ENCODE measurements at places on chromosomes 1 and 21. TPM values are rescaled to one million over a fixed set of nuclear protein-coding genes. Genes with fewer than 3 reads are reported as not detected.

CDC42 gene
- total RNA-seq: 347 TPM

UBXN10 gene
- 0.50 TPM for total RNA-seq

ZNF697 gene
- total RNA-seq: 0.78 TPM

DNA sequence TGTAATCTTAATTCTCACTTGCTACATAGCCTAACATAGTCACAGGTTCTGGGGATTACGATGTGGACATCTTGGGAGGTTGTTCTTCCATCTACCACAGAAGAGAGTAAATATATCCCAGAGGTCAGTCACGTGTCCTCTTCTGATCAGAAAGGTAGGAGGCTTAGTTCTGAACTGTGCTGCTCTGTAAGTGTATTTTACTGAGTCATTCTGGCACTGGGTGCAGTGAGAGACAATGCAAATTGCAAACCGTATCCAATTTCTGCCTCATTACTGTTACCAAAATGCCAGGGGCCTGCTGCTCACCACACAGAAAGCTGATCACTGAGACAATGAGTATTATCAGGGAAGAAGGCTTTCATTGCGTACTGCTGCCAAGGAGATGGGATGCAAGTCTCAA lies 104.0 kb downstream of the GABPA start:
- H3K36me3 ChIP-seq: no peaks in the 10 kb centered on the region
- no peak overlapping the region for H3K4me3 ChIP-seq
- no peak for DNase-seq
- H3K4me1 ChIP-seq: no peaks in the 10 kb centered on the region

DNA sequence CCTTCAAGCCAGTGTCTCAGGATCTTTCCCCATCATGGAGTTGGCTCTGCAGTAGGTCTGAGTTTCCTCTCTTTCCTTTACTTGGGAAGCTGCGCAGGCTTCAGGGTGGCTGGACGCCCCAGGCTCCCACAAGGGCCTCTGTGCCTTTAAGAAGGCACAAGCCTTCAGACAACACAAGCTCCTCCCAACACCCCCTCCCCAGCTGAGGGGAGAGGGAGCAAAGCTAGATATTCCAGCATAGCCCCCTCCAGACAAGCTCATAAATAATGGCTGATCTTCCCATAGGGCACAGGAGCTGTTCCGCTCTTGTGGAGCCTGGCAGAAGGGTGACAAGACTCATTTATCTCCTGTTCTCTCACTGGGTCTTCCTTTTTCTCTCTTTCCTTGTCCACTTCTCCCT lies 27.9 kb upstream of the ATP2B4 start:
- H3K36me3 ChIP-seq: no peaks in the 10 kb centered on the region
- H3K27ac ChIP-seq: no peak overlapping the region
- H3K27me3 ChIP-seq: no peaks in the 10 kb centered on the region
- no peak for DNase-seq

GRCh38 chr1:182823220-182823619 lies 15.9 kb upstream of the DHX9 start:
- H3K27ac ChIP-seq: no peak overlapping the region
- H3K4me1 ChIP-seq: no peaks in the 10 kb centered on the region
- no peak for DNase-seq
- H3K4me3 ChIP-seq: no peak overlapping the region
- no peaks in the 10 kb centered on the region for H3K27me3 ChIP-seq

DNA sequence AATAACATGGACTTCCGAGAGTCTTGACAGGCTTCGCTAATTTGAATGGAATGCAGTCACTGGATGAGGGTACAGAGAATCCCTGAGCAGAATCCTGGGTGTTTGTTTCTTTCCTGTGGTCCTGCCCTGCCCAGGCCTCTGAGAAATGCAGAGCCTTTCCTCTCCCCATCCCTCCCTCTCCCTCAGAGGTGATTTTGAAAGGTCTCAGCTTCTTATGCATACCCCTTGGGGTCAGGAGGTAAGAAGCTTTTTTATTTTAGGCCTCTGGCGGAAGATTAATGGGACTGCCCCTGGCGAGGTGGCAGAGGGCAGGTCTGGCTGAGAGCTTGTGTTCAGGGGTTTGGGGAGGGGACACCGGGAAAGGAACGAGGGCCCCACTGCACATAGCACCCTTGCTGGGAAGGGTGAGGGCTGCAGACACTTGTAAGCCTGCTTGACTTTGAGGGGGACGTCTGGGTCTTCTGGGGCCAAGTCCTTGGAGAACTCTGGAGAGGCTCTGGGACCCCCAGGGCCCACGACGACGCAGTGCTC lies 116.5 kb upstream of the SLC45A1 start:
- no peak for DNase-seq
- H3K27ac ChIP-seq: no peak overlapping the region
- H3K36me3 ChIP-seq: no peaks in the 10 kb centered on the region
- no peaks in the 10 kb centered on the region for H3K27me3 ChIP-seq
- H3K4me3 ChIP-seq: no peak overlapping the region

- H3K36me3 ChIP-seq: no peaks in the 10 kb centered on the region
- H3K27me3 ChIP-seq: no peaks in the 10 kb centered on the region
- H3K4me1 ChIP-seq: no peaks in the 10 kb centered on the region
- no peak overlapping the region for H3K4me3 ChIP-seq
- no peak overlapping the region for H3K27ac ChIP-seq
- no peak for DNase-seq
Measured at GRCh38 chr21:39025198-39025597, 158.1 kb downstream of the PSMG1 start.

DNA sequence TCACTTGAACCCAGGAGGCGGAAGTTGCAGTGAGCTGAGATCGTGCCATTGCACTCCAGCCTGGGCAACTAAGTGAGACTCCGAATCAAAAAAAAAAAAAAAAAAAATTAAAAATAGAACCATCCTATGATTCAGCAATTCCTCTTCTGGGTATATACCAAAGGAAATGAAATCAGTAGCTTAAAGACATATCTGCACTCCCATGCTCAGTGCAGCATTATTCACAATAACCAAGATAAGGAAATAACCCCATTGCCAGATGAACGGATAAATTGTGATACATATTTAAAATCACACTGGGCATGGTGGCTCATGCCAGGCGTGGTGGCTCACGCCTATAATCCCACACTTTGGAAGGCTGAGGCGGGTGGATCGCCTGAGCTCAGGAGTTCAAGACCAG lies 23.8 kb downstream of the ALDH9A1 start:
- H3K4me1 ChIP-seq: peaks cover 4% of the 10 kb centered on the region
- no peak overlapping the region for H3K27ac ChIP-seq
- no peaks in the 10 kb centered on the region for H3K27me3 ChIP-seq
- H3K36me3 ChIP-seq: peaks cover 22% of the 10 kb centered on the region

F3 gene
- total RNA-seq: 0.11 TPM

DNA sequence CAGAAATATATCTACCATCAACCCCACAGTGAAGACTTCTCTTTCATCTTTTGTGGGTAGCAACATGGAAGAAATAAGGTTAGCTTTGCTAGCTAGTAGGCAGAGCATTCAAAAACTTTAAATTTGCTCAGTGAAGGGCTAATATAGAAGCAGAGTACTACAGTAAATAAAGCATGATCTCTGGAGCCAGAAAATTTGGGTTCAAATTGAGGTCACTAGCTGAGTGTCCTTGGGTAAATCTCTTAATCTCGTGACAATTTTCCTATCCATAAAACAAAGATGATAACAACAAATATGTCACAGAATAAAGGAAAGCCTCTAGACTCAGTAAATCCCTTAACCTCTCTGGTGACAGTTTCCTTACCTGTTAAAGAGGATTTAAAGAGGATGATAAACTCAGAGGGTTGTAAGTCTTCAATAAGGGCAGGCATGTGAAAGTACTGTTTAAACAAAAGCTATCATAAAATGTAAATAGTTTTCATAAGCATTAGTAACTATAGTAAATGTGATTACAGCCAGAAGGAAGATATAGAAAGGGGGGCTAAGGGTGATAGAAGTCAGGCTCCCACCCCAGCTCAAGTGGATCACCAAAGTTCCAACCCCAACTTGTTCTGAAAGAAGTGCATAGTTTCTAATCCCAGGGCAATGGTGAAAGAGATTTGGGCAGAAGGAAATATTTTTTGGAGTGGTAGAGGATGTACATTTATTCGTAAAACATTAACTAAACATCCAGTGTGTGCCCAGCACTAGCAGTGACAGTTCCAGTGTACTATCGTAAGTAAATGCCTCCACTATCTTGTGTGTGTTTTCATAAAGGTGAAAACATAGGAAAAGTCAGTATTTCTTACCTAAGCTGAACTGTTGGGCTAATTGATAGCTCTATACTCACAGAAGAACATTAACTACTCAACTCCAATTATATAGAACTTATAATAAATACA lies 24.8 kb downstream of the TM2D1 start:
- no peaks in the 10 kb centered on the region for H3K4me1 ChIP-seq
- DNase-seq: no peak
- H3K36me3 ChIP-seq: peaks cover 27% of the 10 kb centered on the region
- H3K27ac ChIP-seq: no peak overlapping the region

DNA sequence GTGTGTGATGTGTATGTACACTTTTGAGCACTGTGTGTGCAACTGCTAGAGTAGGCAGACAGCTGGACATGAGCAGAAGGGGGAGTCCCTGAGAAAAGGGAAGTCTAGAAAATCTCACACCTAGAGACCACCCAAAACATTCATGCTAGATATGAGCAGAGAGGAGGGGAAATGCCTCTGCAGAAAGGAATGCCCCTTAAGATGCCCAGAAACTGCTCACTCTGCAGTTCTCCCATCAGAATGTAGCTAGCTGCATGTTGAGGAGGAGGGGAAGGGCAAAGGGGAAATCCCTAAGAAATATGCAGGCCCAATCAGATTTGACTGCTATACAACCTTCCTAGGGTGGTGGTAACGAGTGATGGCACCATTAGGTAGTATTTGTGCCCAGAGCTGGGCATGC lies 31.8 kb upstream of the MAGOH start:
- no peak overlapping the region for H3K27ac ChIP-seq
- H3K36me3 ChIP-seq: no peaks in the 10 kb centered on the region

DNA sequence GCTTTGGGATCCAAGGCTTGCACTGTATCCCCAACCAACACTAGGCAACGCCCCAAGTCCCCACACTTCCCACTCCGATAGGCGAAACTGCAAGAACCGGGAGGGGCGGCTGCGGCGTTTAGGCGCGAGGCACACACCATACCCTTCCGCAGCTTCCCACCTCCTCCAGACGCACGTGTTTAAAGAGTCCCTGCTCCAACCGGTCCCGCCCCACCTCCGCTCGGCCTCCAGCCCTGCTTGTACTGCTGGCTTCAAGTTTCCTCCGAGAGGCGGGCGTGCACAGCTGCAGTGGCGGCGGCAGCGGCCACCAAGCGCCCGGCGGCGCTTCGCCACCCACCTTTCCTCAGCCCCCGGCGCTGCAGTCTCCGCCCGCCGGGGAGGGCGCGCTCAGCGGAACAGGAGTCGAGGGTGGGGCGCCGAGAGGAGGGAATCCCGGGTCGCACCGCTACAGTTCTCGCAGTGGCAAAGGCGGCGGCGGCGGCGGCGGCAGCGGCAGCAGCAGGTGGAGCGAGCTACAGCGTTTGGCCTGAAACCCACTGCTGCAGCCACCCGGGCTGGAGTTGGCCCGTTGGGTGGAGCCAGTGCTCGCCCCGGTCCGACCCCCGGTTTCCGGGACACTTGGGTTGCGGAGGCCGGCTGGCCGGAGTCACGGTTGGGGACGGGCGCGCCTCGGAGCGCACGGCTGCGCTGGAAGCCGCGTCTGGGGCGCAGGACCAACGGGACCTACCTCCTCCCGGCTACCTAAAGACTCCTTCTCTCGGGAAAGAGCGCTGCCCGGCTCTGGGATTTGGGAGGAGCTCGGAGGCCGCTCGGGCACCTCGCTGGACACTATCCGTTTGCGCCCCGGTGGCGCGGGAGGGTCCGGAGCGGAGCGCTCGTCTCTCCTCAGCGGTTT lies at the start of gene CNIH3:
CNIH3 (plus strand) TSS at position 457 of the 895 bp plus-strand sequence. CDS start 858 bp downstream, outside the sequence.
- H3K36me3 ChIP-seq: no peaks in the 10 kb centered on the region
- H3K27me3 ChIP-seq: peaks cover 35% of the 10 kb centered on the region
- DNase-seq: peak; percentile 56
